ENCODE measurements at places on chromosomes 11 and 22.

DNA sequence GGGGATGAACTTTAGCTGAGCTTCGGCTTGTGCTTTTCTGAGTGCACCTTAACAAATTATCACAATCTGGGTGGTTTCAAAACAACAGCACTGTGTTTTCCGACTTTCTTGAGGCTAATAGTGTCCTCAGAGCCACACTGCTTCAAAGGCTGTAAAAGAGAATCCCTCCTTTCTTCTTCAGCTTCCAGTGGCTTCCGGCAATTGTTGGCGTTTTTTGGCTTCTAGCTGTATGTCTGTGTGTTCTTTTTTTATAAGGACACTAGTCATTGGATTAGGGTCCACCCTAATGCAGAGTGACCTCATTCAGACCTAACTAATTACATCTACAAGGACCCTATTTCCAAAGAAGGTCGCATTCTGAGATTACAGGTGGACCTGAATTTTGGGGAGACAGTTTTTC is 30.6 kb downstream of the KIAA1671 start:
- no peak for DNase-seq

DNA sequence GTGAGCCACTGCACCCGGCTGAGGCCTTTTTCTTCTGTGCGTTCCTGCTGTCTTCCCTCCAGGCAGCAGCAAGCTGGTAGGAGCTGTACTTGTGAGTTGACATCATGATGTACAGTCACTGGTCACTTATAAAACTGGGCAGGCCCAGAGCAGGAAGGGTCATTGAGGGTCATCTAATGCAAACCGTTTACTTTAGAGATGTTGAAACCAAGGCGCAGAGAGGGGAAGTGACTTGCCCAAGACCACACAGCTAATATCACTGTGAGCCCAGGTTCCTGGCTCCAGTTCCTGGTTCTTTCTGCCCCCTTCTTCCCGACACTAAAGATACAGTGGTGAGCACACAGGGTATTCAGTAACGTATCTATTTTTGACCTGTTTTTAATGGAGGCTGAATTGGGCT is 27.3 kb downstream of the PTPRJ start:
- no peak for DNase-seq

GRCh38 chr11:119263352-119263940 is 53.5 kb downstream of the MCAM start:
- DNase-seq: no peak

DNA sequence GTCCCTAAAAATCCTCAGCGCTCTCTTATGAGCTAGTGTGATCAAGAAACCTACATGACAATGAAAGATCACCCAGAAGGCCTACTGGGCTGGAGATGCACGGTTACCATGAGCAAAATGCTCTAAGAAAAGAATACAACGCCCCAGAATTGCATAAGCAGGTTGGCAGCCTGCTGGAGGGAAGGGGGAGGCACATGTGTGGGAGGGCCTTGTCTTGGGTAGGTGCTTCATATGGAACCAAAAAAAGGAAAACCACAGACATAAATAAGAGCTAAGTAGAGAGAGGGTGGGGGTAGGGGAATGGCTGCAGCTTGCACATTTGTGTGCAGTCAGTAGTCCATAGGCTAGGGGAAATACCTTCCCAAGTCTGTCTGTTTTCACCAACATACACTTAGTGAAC is 2.8 kb downstream of the SIAE start:
- DNase-seq: no peak

DNA sequence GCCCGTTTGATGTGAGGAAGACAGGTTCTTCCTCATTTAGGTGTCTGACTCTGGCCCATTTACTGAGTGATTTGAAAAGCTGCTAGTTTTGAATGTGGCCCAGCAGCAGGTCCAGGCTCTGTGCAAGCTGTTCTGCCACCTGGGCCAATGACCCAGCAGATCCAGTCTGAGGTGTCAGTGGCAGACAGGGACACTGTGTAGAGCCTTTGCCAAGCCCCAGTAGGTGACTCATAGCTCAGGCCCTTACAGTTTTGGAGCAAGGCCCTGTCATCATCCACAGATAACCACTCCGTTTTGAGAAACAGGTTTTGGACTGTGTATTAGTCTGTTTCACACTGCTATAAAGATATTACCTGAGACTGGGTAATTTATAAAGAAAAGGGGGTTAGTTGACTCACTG is 23.9 kb downstream of the TSPAN32 start:
- no peak for DNase-seq

GRCh38 chr22:25899566-25899965 is 157.6 kb downstream of the MYO18B start:
- DNase-seq: no peak

GRCh38 chr11:32420139-32420538 is 15.2 kb downstream of the WT1 start:
- DNase-seq: no peak

- DNase-seq: no peak
Observed at GRCh38 chr11:86421946-86422345, 47.3 kb downstream of the CCDC81 start.

DNA sequence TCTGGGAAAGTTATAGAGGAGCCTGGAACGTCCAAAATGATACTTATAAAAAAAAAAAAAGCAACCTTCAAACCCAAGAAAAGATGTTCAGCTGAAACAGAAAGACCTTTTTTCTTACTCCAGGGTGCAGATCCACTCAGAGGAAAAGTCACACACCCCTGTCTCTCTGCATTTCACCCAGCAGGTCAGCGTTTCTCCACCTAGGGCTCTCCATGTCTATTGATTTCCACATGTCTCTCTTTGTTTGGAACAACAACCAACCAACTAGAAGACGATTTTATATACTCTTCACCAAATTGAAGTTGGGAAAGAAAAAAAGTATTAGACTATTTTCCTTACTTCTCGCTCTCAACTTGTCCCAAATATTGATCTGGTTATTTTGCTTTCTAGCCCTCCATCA is 42.2 kb upstream of the BLID start:
- DNase-seq: no peak

DNA sequence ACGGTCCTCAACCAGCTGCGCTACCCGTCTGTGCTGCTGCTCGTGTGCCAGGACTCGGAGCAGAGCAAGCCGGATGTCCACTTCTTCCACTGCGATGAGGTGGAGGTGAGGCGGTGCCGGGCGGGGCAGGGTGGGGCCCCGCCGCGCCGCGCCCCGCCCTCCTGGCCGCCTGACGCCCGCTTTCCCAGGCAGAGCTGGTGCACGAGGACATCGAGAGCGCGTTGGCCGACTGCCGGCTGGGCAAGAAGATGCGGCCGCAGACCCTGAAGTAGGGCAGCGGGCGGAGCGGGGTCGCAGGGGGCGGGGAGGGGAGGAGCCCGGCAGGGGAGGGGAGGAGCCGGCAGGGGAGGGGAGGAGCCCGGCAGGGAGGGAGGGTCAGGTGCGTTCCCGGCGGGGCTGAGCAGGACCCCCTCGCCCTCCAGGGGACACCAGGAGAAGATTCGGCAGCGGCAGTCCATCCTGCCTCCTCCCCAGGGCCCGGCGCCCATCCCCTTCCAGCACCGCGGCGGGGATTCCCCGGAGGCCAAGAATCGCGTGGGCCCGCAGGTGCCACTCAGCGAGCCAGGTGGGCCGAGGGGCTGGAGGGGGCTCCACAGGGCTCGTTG is 14.7 kb downstream of the EPS8L2 start:
- DNase-seq: no peak

- DNase-seq: no peak
Observed at GRCh38 chr11:67281552-67282150, 7.5 kb upstream of the ANKRD13D start.

DNA sequence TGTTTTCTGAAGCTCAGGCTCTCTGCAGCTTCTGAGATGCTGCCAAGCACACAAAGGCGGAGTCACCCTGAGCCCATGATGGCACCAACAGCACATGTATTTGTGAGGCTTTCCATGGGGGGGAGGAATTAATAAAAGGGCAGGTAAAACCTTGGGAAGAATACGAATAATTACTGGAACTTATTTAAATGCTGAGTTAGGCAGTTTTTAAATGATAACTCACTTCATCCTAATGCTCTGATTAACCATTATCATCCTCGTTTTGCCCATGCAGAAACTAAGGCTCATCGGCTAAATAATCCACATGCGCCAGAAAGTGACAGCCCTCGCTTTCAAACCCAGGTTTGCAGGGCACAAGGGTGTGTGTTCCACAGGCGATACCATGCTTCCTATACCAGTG is 35.4 kb downstream of the LARGE1 start:
- no peak for DNase-seq

DNA sequence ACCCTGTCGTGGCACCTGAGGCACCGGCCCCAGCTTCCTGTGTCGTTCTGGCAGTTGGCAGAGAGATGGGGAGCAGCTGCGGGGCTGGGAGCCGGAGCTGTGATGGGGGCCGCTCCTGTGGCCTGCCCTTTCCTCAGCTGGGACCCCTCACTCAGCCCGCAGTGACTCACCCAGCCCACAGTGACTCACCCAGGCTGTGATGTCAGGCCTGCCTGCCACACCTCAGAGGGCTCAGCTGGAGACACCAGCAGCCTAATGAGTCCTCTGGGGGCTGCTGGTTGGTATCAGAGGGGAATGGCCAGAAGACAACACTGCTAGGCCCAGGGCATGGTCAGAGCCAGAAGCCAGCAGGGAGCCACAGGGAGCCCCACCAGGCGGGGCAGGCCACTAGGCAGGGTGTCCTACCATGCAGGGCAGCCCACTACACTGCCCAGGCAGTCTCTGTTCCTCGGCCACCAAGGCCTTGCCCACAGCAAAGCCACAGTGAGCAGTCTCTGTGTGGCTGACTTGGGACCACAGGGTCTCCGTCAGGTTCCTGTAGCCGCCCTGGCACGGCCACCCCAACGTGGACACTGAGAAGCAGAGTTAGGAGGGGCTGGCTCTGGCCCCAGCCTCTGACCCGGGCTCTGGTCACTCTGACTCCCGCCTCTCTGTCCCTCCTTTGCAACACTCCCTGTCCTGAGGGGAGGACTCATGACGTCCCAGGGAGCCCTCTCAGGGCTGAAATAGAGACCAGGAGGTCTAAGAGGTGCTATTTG is 4.2 kb upstream of the FXYD2 start:
- peak; percentile 73 for DNase-seq

- no peak for DNase-seq
Observed at GRCh38 chr11:12675951-12676711, 1.9 kb downstream of the TEAD1 start.

DNA sequence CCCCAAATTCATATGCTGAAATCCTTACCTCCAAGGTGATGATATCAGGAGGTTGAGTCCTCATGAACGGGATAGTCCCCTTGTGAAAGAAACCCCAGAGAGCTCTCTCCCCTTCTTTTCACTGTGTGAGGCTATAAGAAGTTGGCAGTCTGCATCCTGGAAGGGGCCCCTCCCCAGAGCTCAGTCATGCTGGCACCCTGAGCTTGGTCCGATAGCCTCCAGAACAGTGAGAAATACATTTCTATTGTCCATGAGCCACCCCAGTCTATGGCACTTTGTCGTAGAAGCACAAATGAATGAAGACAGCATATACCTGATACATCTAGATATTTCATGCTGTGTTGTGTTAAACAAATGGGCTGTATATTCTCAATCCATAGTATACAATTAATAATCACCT is 81.1 kb upstream of the CRTAM start:
- no peak for DNase-seq

DNA sequence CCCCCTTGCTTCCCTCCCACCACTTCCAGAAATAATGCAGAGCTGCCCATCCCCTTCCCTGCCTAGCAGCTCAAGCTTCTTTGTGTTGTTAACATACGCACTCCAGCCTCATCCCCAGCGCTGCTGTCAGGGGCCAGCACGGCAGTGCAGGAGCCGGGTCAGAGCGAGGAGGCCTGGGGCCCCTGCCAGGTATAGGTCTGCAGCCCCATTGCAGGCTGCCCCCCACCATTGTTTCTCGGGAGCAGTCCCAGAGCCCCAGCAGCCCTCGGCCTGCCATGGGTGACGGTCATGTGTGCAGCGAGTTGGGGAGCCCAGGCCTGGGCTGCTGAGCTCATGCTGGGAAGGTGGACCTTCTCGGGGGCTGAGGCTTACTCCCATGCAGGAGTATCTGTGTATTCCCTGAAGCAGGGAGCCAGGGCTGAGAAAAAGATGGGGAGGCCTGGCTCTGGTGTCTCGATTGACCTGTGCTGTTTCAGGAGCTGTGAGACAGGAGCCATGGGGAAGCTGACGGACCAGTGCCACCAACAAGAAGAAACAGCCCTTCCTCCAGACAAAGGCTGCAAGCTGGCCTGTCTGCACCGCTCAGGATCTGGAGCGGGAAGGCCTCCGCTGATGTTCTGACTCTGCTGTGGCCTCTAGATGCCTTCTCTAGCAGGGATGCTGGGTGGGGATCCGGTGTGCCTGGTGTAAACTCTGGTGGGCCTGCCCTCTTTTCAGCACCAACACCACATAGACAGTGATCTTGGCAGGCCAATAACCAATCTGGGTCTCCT is 220.5 kb upstream of the B3GAT1 start:
- DNase-seq: no peak

GRCh38 chr11:10400856-10401255 is 54.2 kb upstream of the AMPD3 start:
- no peak for DNase-seq

- DNase-seq: no peak
Observed at GRCh38 chr11:79332017-79332416, 108.8 kb downstream of the TENM4 start.
